Activated CD8-positive, alpha-beta memory T cell treated with anti-CD3 and anti-CD28 coated beads for 4 hours (primary cell): ENCODE measurements at places on chromosomes 5 and 9.

DNA sequence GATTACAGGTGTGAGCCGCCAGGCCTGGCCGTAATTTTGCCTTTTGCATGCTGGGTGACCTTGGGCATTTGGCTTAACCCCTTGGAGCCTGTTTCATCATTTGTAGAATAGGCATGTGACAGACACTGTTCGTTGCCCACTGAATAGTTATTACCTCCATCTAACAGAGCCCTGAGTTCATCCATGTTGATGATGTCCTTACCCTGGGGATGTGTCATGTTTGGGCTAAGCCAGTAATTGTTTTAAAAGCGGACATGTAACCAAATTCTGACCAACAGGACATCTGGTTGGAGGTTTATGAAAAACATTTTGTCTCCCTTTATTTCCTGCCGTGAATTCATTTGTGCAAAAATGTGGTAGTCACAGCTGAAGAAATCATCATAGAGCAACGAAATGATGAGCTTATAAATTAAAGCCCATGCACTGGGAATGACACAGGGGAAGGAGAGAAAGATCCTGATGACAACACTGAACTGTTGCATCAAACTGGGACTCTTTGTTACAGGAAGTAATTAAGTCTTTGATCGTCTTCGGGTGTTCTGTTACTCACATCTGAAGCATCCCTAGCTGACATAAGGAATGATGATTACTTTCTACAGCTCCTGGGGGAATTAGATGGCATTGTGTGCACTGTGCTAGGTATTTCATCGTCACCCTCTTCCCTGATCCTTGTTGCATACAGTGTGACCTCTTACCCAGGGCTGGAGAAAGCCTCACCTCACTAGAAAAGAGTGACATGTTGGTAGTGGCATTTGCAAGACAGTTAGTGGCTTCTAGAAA, 117.8 kb downstream of the FGF18 start:
- DNase-seq: no peak

DNA sequence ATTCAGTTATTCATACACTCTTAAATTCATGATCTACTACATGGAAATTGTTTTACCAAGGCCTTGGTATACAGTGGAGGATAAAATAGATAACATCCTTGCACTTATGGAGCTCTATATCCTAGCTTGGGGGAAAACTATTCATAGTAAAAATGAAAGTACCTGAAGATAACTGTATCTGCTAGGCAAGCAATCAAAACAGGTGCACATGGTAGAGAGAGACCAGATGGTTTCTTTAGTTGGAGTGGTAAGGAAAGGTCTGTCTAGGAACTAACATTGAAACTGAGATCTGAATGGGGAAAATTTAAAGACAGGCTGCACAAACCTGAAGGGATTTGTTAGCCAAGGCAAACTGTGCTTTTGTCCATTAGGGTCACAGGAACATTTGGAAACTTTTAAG, 11.1 kb upstream of the SLCO4C1 start:
- DNase-seq: no peak

- no peak for DNase-seq
Measured at GRCh38 chr5:168908207-168908606, 329.0 kb upstream of the PANK3 start.

DNA sequence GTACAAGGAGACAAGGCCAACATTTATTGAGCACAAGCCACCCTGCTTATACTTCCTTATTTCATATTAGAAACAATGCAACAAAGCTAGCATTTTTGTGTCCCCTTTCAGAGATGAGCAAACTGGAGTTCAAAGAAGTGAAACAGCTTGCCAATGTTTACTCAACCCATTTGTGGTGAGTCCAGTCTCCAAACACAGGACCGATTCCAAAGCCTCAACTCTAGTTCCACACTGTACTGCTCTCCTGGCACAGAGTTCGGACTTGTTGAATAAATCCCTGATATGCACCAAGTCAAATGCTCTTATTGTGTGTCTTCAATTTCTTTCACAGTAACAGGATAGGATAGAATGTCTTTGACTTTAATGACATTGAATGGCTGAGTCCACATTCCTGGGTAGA, 604.8 kb upstream of the BRINP1 start:
- DNase-seq: no peak

DNA sequence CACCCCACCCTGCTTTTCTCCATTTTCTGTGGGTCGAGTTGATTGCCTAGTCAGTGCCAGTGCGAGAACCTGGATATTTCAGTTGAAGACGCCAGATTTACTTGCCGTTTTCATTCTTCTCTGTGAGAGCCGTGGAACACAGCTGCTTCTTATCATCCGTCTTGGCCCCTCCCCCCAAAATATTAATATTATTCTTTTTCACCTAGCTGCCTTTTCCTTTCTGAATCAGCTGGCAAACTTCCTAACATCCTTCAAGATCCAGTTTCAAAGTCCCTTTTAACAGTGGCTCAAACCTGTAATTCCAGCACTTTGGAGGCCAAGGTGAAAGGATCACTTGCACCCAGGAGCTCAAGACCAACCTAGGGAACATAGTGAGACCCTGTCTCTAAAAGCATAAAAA, 117.1 kb upstream of the RASA1 start:
- no peak for DNase-seq

DNA sequence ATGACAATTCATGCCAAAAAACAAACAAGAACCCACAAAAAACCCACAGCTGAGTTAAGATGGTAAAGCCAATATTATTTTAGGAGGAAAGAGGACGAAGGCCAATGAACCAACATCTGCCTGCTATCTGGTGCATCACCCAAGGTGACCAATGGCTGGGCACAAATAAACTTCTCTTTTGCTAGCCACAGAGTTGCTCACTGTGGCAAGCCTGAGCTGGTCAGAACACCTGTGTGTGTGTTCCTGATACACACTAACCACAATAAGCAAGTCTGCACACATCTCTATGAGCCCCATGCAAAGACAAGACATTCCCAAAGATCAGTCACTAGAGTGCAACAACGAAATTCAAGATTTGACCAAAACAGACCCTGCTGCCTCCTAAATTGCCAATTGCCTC, 63.1 kb downstream of the RNF38 start:
- no peak for DNase-seq

GRCh38 chr9:127711226-127711701, 4.2 kb downstream of the PTRH1 start:
- DNase-seq: no peak

GRCh38 chr5:154138701-154139100, 51.8 kb upstream of the GALNT10 start:
- no peak for DNase-seq

- no peak for DNase-seq
Measured at GRCh38 chr9:109780453-109781033, 545 bp downstream of the PALM2AKAP2 start.

DNA sequence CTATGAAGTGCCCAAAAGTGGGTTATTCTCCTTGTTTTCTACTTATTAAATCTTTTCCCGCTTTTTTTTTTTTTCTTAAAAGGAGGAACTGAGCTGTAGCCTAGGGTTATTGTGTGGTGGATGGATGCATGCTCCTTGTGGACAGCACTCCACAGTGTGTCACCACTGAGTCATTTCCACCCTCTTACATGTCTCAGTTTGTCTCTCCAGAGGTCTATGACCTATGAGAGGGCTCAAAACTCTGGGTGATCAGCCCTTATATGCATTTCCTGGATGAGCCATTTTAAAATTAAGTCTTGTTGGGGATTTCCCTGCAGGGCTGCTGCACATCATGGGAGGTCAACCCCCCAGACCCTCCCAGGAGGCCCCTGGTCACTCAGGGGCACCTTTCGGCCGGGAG, 102.2 kb upstream of the MOCS2 start:
- DNase-seq: no peak

- no peak for DNase-seq
Measured at GRCh38 chr5:100706776-100707175, 171.6 kb downstream of the FAM174A start.

- DNase-seq: no peak
Measured at GRCh38 chr5:152259702-152260101, 145.4 kb downstream of the NMUR2 start.

DNA sequence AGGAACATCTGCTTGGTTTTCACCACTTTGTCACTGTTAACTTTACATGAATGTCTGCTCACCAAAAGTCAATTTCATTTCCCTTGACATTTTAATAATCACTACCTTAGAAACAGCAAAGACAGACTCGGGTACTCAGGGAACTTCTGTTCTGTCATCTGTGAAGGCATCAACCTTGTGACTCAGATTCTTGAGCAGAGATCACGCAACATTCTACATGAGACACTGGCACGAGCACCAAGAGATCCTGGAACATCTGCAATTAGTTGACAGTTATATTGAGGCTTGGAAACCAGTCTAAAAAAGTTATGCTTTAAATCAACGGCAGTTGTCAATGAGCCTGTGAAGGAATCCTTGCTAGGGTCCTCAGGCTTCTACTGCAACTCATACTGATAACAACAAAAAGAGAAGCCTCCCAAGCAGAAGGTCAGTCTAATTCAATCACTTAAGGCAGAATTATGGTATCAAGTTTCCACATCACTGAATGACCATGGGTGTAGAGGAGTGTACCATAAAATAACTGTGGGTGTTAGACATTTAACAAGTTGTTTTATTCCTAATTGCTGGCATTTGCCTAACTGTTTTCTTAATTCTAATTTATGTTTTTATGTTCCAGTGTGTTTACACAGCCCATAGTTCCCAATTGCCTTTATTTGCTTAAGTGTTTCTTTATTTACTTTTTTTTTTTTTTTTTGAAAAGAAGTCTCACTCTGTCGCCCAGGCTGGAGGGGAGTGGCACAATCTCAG, 3.3 kb upstream of the PBX3 start:
- no peak for DNase-seq

- DNase-seq: no peak
Measured at GRCh38 chr9:109799141-109799540, 19.1 kb downstream of the PALM2AKAP2 start.

DNA sequence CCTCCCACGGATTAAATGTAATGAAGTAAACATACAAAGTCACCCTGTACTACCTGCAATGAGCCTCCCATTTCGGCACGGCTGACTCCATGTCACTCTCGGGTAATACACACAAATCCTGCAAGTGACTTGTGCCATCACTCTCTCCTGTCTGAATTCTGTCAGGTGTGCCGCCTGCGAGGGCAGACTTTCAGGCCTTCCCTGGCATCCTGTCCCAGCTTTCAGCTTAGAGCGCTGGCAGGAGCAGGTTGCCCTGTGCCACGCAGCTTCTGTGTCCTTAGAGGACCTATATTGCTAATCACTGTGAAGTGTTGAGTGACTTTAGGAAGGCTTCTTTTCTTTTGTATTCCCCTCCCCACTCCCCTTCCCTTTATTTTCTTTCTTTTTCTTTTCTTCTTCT, 25.8 kb upstream of the S1PR3 start:
- DNase-seq: no peak

DNA sequence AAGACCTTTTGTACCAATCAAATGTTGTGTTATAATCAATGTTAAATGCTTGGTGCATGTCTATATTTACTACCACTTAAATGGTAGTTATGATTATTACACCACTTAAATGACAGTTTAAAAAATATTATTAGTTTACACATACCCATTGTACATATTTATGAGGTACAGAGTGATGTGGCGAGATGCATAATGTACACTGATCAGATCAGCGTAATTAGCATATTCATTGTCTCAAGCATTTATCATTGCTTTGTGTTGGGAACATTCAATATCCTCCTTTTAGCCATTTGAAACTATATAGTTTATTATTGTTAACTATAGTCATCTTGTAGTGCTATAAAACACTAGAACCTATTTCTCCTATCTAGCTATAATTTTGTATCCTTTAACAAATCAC, 434.4 kb upstream of the ACTBL2 start:
- no peak for DNase-seq

- DNase-seq: no peak
Measured at GRCh38 chr9:130498298-130498917, 53.6 kb downstream of the ASS1 start.

- DNase-seq: no peak
Measured at GRCh38 chr5:61625681-61626621, 293.9 kb downstream of the ZSWIM6 start.

- DNase-seq: no peak
Measured at GRCh38 chr5:39151745-39152144, 67.6 kb downstream of the FYB1 start.

GRCh38 chr5:116733991-116734975, 159.7 kb upstream of the SEMA6A start:
- no peak for DNase-seq

DNA sequence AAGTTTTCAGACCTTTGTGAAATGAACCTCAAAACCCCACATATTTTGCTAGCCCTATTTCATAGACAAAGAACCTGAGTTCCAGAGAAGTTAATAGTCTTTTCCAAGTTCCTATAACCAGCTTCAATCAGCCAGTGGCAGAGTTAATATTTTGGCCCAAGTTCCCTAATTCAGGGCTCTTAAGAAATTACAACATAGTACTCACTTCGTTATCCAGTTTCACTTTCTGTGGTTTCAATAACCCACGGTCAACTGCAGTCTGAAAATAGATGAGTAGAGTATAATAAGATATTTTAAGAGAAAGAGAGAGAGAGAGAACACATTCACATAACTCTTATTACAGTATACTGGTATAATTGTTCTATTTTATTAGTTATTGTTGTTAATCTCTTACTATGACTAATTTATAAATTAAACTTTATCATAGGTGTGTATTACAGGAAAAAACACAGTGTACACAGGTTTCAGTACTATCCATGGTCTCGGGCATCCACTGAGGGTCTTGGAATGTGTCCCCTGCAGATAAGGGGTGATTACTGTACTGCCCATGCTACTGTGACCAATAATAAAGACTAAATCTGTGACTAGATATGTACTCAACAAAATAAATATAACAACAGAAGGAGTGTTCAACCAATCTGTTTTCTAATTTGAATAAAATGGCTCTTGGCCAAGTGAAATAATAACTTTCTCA, 9.3 kb upstream of the MYOT start:
- DNase-seq: no peak

- DNase-seq: no peak
Measured at GRCh38 chr5:174545926-174546325, 178.5 kb upstream of the MSX2 start.

DNA sequence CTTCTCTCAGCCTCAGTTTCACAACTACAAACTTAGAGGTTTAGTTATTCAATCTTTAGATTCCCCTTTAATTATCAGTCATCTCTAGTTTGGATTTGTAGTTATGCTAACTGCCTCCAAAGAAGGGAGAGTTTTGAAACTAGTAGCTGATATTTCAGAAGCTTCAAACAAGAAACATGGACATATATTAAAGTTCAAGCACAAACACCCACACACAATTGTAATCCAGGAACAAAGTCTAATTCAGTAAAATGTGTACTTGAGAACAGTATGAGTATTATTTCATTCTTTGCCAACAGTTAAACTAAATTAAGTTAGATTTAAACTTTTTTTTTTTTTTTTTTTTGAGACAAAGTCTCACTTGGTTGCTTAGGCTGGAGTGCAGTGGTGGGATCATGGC, 71.2 kb upstream of the ABCA1 start:
- no peak for DNase-seq
